ENCODE measurements at places on chromosomes 2 and 18. TPM values are rescaled to one million over a fixed set of nuclear protein-coding genes. Genes with fewer than 3 reads are reported as not detected.

- no peak for DNase-seq
Observed at GRCh38 chr2:173240083-173240482, 114.6 kb upstream of the CDCA7 start.

DNA sequence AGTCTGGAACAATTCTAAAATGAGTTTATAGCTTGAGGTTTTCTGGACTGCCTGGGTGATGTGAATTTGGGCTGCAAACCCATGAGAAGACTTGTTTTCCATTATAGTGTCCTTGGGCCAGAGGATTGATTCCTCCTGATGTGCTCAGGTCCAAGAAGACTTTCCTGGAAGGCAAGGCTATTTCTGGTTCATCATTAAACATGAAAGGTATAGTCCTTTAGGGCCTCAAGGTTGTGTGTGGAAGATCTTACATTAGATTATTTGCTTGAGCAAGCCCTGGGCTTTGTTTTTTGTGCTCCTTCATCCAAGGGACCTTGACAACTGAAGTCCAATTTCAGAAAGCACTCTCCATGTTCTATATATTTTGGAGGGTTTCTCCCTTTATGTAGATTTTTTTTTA lies 26.8 kb upstream of the NEDD4L start:
- DNase-seq: no peak

DNA sequence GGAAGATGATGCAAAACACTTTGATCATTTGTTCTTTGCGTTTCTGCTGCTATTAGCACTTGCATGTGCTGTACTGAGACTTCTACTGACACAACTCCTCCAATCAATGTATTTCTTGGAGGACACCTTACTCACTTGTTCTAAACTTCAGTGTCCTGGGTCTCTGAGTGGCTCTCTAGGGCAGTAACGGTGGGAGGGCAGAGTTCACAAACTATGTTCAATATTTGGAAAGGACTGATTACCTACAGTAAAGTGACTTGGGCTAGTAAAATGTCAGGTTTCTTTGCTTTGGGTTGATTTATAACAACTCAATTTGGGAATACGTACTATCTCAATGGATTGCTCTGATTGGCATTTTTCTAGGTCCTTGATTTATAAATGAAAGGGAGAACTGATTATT lies 49.3 kb upstream of the PAX8 start:
- no peak for DNase-seq

- no peak for DNase-seq
Observed at GRCh38 chr2:59029058-59029457, 787.9 kb upstream of the FANCL start.

DNA sequence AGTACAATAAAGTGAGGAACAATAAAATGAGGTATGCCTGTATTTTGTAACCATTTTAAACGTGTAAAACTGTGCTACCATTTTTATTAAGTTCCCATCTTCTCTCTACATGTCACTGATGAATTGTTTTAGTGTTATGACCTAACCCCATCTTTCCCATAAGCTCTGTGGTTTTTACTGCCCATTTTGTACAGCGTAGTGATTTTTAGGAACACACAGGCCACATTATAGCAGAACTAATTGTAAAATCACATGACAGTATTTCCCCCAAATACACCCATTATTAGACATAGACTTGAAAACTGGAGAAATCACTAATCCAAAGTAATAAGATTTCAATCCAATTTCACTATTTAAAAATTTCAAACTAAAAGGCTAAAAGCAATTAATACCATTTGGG lies 130.7 kb downstream of the TMEM247 start:
- no peak for DNase-seq

DNA sequence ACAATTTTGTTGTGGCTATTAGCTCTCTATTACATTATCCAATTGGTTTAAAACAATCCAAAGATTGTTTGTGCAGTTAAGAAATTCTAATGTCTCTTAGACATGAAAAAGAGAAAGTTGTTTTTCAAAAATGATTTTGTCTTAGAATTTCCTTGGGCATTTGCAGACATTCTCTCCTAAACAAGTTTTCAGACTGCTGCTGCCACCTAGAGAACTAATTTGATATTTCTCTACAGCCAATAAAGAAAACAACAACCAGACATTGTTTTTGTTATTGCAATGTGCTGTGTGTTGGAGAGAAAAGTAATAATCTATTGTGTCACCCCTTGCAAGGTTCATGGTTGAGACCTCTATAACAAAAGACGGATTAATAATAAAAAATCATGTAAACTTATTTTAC lies 119.0 kb upstream of the SYT4 start:
- DNase-seq: peak; percentile 12

GRCh38 chr18:74562775-74563174 lies 28.5 kb downstream of the CNDP1 start:
- DNase-seq: no peak

DNA sequence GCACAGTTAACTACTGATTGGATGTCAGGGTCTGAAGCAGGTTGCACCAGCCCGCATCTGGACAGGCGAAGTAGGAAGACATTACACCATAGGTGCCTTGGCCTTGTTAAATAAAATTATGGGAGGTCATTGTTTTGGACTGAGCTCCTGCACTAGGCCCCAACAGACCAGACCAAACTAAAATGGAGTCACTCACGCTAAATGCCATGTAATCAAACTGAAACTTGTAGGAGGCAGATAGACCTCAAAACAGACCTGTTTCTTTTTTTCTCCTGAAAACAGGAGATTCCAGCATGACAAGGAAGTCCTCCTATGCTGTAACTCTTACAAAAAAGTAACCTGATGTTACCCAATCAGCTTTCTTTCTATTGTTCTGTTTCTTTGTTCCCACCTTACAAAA lies 15.5 kb upstream of the NFU1 start:
- DNase-seq: no peak

GRCh38 chr2:181682795-181683517 lies 2.6 kb upstream of the NEUROD1 start:
- DNase-seq: no peak

ITGB6 gene
- polyA plus RNA-seq: 10.7 TPM

SULT1C2 gene
- 113 TPM for polyA plus RNA-seq

REG1B gene
- polyA plus RNA-seq: not detected

Data from renal cortex interstitium (tissue), 15 donors.